Ovary (tissue), 10 donors: ENCODE measurements at places on chromosomes 7 and 10. TPM values are rescaled to one million over a fixed set of nuclear protein-coding genes. Genes with fewer than 3 reads are reported as not detected.

Gene ZNF485
- 2.5 TPM for total RNA-seq

DNA sequence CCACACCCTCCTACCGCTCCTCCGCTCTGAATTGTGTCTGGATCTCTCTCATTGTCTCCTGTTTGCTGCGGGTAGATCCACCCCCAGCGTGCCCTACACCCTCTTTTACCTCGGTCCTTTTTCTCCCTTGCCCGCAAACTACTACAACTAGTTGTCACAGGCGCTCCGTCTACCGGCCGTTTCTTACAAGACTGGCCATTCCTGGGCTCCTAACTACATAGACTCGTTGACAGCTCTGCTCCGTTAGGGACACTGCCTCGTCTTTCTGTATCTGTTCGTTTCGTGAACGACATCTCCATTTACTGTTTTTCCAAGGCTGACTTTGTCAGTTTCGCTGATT lies 786 bp downstream of the TAF3 start:
- DNase-seq = no peak

Gene TMEM60
- 12.1 TPM for total RNA-seq

DNA sequence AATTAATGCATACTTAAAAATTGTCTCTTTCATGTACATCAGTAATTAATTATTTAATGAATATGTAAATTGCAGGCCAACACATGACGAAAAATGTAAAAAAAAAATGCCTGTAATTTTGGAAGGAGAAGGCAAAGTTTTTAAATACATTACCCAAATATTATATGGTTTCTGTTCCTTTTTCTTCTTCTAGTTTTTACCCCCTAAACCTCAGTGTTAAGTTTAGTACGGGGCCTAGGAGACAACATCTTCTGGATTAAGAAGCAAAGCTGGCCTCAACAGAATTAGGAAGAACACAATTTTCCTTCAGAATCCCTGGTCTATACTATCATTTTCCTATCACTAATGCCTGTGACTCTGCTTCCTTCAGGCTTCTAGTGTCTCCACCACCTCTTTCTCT lies 459.3 kb upstream of the NRP1 start:
- no peak for DNase-seq
